HT1080 (cell line): ENCODE measurements at places on chromosomes 6 and 20.

- peak; percentile 20 for DNase-seq
Measured at GRCh38 chr6:117399924-117400323, 25.8 kb downstream of the ROS1 start.

GRCh38 chr6:32439602-32440214 lies at the start of gene HLA-DRA:
Gene HLA-DRA, plus strand, starts transcription at chr6:32439887. Its CDS starts 64 bp downstream, at chr6:32439951.
- DNase-seq, result peak; percentile 57

DNA sequence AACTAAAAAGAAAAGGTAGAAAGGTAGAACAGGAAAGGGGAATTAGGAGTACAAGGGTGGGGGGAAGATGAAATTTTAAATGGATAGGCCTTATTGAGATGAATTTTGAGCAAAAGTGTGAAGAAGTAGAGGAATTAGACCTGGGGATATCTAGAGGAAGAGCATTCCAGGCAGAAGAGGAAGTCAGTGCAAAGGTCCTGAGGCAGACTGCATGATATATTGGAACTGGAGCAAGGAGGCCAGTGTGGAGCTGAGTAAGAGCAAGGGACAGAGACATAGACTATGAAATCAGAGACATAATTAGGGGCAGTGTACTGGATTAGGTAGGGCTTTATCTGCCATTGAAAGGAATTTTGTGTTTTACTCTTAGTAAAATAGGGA lies 40.4 kb downstream of the MAPK14 start:
- DNase-seq, result no peak

GRCh38 chr6:84521511-84521910 lies 242.9 kb downstream of the TBX18 start:
- DNase-seq, result no peak

DNA sequence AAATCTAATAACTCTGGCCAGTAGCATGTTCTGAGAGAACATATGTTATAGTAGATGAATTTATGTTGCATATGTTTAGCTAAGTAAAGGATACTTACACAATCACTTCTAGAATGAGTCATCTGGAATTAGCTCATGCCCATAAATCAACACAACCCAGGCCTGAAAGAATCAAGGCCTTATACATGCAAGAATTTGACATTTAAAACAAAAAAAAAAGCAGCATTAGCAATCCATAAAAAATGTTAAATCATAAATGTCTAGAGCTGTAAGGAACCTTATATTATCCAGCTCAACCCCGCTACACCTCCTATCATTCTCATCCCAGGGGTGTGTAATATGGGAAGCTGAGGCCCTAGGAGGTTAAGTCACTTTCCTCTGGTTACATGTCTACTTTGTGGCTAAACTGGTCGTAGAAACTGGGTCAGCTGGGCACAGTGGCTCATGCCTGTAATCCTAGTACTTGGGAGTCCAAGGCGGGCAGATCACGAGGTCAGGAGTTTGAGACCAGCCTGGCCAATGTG lies 105.2 kb upstream of the CARMIL1 start:
- DNase-seq, result peak; percentile 98

DNA sequence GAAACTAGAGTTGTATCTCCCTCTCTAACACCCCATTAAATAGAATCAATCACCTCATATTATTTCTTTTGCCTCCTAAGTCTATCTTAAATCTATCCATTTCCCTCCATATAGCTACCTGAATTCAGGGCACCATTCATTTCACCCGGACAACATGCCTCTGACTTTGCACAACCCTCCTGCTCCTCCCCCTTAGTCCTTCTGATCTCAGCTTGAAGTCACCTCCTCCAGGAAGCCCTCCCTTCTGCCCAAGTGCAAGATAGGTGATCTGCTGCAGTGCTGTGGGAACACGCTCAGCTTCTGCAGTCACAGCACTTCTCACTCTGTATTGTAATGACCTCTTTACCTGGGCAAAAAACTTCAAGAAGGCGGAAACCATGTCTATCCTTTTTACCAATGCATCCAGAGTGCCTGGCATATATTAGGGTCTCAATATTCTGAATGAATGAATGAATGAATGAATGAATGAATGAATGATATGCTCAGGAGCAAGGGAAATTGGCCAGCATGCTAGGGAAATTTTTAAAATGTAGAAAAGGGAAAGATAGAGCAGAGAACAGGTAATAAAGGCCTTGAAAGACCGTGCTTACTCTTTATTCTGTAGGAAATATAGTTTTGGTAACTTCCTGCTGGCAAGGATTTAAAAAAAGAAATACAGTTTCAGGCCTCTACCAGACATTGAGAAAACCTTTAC lies 41.7 kb downstream of the MBOAT1 start:
- no peak for DNase-seq

DNA sequence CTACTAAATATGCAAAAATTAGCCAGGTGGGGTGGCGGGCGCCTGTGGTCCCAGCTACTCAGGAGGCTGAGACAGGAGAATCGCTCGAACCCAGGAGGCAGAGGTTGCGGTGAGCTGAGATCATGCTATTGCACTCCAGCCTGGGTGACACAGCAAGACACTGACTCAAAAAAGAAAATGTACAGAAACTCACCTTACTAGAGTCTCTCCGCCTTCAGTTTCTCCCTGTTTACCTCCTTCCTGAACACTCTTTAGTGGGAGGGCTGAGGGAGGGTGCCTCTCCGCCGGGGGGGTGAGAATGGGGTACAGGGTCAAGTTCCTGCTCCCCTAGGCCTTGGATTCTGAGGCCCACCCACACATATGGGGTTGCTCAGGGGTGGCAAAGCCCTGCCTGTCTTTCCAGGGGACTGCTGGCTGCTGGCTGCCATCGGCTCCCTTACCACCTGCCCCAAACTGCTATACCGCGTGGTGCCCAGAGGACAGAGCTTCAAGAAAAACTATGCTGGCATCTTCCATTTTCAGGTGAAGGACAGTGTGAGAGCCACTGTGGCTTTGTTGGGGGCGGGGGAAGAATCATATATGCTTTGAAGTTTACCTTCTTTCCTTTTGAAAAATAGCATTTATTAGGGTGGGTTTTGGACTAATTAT lies 13.4 kb downstream of the CAPN11 start:
- DNase-seq, result no peak

- DNase-seq, result no peak
Measured at GRCh38 chr20:49478754-49479689, 3.4 kb downstream of the KCNB1 start.

DNA sequence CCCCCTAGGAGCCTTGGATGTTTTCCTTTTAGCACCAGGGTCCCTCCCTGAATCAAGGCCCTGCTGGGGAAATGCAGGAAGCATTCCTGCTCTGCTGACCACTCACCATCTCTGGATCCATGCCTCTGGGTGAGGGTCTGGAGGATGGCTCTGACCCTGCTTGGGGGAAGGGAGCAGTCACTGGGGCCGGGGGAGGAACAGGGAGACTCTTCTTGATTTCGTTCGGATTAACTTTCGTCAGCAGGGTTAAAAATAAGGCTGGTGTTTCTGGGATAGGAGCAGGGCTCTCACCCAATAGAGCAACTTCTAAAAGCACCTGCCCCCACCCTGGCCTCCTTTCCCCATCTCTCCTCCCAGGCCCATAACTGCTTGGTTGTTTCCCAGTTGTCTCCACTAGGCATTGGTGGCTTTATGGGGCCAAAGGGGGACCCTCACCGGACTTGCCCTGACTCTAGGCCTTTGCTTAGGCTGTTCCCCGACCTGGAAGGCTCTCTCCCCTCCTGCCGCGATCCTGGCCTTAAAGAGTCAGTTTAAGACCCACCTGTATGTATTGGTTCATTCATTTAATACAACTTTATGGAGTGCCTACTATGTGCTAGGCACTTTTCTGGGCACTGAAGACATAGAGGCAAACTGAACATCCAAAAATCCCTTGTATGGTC lies 63.0 kb downstream of the JPH2 start:
- DNase-seq, result no peak
